ENCODE measurements at places on chromosomes 12 and 14. TPM values are rescaled to one million over a fixed set of nuclear protein-coding genes. Genes with fewer than 3 reads are reported as not detected.

The SYNE3 gene
- total RNA-seq: 6.0 TPM

The NOVA1 gene
- total RNA-seq: not detected

The IRF9 gene
- total RNA-seq: 54.4 TPM

The AICDA gene
- total RNA-seq: not detected

The CEBPE gene
- total RNA-seq: not detected

Data from RPMI7951 (cell line).